ENCODE measurements at places on chromosomes 1 and 21.

- DNase-seq: no peak
These were observed 77.8 kb upstream of the TINAGL1 start for GRCh38 chr1:31498376-31499040.

DNA sequence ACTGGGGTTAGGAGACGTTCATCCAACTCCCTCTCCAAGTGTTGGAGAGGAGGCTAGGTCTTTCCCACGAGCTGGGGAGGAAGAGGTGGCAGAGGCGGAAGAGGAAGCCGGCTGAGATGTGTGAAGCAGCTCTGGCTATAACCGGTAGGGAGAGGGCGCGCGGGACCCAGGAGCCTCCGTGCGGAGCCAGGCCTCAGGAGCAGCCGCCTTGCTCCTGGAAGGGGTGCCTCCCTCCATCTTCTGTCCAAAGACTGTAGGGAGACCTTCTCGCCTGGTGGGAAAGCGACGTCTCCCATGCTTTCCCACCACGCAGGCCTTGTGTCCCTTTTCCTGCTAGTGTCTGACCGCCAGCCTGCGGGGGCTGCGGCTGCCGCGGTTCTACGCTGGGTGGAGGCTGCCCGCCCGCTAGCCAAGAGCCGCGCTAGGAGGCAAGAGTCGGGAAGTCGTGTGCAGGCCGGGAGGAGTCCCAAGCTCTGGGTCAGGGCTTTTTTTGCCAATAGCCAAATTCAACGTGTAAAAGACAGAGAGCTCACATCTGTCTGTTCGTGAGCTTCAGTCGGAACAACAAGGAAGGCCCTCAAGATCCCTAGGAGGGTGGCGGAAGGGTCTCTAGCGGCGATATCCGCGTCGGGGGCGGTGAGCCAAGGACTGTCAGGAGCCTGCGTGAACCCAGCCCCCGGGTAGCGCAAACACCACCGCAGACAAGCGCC is 8.4 kb upstream of the NBPF11 start:
- DNase-seq: no peak

DNA sequence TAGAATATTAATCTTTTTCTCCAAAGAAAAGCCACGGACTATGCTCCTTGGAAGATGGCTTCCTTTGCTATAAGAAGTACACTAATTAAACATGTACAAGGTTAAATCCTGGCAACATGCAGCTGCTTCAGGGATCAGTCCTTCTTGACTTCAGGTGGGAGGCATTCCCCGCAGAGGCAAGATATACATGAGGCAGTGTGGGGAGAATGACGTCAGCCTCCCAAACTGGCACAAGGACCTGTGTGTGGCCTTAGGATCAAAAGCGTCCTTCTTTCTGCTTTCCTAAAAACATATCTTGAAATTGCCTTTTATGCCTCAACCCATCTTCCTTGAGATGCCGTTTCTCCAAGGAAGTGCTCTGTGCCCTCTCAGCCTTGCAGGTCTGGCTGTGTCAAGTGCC is 90.3 kb downstream of the WLS start:
- DNase-seq: no peak

GRCh38 chr1:246579818-246580217 is 13.6 kb downstream of the CNST start:
- DNase-seq: no peak

DNA sequence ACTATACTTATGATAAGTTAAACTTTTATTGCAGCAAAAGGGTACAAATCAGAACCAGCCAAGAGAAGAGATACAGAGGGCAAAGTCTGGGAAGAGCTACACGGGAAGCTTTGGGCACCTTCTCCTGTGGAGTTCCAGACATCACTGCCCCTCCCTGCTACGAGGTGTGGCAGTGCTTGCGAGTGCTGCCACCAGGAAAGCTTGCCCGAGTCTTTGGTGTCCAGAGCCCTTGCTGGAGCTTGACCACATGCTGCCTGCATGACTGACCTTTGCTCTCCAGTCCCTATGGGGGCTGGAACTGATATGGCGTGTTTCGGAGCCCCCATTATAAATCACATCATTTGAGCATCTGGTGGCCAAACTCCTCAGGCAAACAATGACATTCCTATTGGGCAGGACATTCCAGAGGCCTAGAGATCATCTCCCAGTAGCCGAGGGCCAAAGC is 23.4 kb downstream of the PLEKHO1 start:
- DNase-seq: peak; percentile 56

- no peak for DNase-seq
These were observed 11.7 kb upstream of the SYNC start for GRCh38 chr1:32714277-32714676.

DNA sequence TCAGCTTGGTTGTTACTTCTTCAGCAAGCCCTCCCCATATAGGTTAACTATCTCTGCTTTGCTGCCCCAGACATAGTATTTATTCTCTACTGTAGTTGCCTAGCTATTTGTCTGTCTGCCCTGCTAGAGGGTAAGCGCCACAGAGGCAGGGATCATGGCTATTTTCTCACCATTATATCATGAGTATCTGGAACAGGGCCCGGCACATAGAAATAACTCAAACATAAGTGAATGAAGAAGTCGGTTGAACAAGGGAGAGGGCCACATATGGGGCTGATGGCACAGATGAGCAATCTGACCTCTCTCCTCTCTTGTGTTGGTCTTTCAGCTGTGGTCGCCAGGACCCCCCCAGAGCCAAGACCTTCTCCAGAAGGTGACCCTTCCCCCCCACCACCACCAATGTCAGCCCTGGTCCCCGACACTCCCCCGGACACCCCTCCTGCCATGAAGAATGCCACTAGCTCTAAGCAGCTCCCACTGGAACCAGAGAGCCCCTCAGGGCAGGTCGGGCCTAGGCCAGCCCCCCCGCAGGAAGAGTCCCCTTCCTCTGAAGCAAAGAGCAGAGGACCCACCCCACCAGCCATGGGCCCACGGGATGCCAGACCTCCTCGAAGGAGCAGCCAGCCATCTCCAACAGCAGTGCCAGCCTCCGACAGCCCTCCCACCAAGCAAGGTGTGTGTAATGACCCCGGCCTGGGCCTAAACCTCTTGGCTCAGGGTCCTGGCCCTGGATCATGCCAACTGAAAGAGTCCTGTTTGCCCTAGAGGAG is 14.9 kb downstream of the MAP7D1 start:
- no peak for DNase-seq

GRCh38 chr1:85406081-85406480 is 58.9 kb downstream of the DDAH1 start:
- DNase-seq: no peak

DNA sequence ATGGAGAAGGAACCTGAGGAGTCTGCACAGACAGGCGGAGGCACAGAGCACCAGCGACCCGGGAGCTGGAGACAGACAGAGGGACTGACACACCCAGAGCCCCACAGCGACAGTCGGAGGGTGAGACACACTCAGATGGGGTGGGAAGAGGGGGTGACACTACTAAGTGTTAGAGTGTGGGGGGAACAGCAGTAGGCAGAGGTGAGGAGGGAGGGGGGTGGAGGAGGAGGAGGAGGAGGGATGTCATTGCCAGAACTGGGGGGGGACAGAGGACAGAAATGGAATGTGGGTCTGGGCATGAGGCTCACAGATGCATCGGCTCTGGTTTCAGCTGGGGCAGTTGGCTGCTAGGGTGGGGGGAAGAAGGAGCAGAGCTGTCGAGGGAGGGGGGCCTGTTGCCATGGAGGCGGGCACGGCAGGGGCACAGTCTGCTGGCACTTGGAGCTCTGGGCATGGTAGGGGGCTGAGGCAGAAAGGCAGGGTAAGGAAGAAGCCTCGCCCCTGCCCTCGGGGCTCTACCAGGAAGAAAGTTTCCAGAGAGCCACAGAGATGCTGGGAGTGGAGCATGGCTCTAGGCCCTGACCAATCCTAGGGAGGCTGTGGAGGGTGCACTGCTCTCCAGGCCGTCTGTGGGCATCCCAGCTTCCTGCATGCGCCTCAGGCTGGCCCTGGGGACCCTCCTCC is 37.3 kb downstream of the AHDC1 start:
- no peak for DNase-seq

DNA sequence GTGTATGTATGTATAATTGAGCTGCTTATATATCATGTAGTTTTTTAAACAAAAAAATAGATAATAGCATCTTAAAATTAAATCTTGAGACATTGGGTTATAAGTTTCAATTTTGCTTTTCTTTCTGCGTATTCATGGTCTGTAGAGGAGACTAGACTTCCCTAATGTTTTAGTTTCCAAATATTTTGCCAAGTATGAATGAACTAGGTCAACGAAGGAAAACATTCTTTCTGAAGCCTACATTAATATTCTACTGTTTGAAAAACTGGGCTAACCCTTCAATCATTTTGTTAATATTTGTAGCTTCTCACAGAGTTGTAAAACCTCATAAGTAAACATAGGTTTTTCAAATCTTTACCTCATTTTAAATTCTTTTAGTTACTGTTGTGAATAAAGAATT is 592.7 kb downstream of the USP25 start:
- DNase-seq: no peak

DNA sequence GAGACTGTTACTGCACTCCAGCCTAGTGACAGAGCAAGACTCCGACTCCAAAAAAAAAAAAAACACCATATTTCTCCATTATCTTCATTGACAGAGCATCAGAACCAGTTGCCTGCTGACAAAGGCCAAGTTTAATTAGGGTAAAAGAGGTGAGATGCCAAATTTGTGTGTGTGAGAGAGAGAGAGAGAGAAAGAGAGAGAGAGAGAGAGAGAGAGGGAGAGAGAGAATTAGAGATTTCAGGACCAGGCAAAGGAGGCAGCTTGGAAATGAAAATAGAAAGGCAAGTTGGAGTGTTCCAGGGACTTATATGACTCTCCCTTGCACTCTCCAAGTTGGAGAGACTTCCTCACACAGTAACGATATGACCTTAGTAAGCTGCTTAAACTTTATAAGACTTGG is 24.3 kb upstream of the UAP1 start:
- no peak for DNase-seq

DNA sequence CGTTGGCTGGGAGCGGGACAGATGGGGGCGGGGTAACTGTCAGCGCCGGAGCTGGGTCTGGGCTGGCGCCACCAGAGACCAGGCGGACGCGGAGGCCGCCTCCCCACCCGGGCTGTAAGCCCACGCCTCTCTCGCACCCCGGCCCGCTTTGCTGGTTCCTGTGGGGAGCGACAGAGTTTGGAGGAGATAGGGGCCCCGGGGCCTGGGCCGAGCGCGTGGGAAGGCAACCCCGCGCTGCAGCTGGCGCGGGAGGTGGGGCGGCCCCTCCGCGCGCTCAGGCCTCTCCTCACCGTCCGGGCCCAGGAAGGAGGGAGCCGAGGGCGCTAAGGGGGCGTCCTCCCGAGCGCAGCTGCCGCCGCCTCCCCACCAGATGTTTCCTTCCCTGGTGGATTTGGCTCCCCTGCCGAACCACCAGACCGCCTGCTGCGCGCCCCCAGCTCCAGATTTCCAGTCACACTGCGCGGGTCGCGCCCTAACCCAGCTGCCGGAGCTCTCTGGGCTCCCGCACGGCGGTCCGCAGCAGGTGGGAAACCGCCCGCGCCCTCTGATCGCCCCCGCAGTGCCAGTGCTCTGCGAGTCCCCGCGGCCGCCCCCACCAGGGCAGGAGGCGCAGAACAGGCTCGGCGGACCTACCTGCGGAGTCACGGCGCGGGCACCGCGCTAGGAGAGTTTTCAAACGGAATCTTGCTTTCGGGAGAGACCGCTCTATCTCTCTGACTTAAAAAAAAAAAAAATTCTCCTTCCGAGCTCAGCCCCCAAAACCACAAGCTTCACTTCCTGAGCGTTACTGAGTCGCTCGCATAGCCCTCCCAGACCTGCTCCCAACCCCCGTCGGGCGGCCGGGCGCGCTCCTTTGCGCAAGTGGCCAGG is 1.1 kb downstream of the GFI1 start:
- DNase-seq: peak; percentile 70

- DNase-seq: no peak
These were observed 229.7 kb upstream of the IRF2BP2 start for GRCh38 chr1:234839663-234840062.

GRCh38 chr21:15870819-15871218 is 141.0 kb downstream of the USP25 start:
- DNase-seq: no peak

DNA sequence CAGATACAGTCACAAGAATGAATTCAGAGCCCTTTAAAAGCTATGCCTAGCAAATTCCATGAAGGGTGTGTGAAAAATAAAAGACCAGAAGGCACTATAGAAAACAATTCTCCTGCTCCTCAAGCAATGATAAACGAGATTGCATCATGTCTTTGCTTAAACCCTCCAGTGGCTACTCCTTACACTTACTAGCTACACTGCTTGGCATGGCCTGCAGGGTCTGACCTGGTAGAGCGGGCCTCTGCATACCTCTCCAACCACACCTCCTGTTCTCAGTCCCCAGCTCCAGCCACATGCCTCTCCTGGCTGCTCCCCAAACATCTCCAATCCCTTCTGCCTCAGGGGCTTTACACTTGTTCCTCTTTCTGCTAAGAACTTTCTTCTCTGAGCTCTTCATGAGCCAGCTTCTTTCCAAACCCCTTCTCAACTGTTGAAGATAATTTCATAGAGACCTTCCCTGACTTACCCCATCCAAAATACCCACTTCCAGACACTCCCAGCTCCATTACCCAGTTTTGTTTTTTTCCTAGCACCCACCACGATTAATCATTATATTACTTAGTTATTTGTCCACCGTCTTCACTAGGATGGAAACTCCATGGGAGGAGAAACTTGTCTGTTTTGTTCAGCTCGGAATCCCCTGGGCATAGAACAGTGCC is 11.2 kb upstream of the CREG1 start:
- DNase-seq: no peak

DNA sequence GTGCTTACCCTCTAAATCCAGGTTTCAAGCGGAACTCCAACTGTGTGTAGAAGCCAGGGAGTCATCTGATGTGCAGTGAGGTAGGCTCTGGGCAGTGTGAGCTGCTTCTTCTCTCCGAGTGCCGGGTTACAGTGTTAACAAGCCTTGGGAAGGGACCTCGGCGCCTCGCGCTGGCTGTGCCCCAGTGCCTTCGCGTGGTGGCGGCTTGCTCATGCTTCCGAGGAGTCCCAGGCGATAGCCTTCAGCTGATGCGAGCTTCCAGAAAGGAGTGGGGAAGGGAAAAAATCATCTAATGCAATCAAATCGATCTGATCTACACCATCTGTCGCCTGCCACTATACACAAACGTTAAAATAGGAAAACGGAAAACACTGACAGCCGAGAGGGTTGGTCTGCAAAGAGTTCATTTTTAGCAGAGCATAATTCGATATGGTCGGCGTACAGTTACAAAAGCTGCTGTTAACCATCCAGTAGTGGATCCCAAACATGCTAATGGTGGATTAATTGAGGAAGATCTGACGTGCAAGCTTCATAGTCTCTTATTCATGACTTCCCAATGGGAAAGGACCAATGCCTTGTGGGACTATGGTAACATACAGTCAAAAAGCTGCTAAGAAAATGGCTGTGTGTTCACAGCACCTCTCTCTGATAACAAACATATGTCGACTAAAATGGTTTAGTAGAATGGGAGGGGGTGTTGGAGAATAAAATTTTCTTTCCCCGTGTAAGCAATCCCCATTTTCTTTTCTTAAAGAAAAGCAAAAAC is 128.7 kb upstream of the DPYD start:
- DNase-seq: no peak

GRCh38 chr1:75472971-75473603 is 137.8 kb downstream of the SLC44A5 start:
- DNase-seq: no peak

GRCh38 chr1:19425646-19426239 is 59.6 kb downstream of the CAPZB start:
- DNase-seq: peak; percentile 55

Measured in colonic mucosa (tissue), 4 donors.